Right ventricle myocardium inferior (tissue), 1 donor: ENCODE measurements at places on chromosomes 16 and 17.

- no peak for DNase-seq
Observed at GRCh38 chr17:1100382-1100781, 79.4 kb downstream of the ABR start.

DNA sequence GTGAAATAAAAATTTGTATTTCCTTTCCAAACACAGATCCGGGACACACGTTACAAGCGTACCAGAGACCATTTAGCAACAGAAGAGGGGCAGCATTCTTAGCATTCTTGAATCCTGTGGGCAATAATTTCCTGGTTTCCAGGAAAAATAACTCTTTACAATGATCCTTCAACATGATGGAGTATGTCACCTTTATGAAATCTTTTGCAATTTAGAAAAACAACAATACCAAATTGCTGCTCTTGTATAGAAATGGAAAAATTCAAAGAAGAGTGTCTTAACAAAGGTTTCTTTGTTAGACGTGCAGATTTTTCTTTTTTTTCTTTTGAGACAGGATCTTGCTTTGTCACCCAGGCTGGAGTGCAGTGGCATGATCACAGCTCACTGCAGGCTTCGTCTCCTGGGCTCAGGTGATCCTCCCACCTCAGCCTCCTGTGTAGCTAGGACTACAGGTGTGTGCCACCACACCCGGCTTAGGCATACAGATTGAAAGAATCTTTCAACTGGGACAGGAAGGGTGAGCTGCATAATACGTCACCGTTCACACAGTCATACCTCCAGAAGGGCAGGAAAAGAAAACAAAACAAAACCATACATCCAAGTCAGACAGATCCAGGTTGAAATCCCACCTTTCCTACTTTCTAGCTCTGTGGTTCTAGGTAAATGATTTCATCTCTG, 10.8 kb upstream of the GCSH start:
- no peak for DNase-seq

DNA sequence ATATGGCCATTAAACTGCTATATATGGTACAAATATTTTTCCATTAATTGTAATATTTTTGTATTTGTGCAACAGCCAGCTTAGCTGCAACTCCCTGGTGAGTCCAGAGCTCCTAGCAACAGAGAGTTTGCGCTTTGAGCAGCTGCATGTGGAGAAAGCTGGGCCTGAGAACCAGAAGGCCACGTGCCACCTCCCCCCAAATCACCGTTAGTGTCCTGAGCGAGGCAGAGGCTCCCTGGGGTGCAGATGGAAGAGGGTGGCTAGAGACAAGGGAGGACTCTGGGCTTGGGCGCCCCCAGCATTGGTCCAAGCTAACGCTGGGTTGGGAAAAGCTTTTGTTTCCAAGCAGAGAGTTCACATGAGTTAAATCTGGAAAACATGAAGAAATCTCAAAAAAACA, 41.6 kb downstream of the HSBP1 start:
- DNase-seq: no peak

DNA sequence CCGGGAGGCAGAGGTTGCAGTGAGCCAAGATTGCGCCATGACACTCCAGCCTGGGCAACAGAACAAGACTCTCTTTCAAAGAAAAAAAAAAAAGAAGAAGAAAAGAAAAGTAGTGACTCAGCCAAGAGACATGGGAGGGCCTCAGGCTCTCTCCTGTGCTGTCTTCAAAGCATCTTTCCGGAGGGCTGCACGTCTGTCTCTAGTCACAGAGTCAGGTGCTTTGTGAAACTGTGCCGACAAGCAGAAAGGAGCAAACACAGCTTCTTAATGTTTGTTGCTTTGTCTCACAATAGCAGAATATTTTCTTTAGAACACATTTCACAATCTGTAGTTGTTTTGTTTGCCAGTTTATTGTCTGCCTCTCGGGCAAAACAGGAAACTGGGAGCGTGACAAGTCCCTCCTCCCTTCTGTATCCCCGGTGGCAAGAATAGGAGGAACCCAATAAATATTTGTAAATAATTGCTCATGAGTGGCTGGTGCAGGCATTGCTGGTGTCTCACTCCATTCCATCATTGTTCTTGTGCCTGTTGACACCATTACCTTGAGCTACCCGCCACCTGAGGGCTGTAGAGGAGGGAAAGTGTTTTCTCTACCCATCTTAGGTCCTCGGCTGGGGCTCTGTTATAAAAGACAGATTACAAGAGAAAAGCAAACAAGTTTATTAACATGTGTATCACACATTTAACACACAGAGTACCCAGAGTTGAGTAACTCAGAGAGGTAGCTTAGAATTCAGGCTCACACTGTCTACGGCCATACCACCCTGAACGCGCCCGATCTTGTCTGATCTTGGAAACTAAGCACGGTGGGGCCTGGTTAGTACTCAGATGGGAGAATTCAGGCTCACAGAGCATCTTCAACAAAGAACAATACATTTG, 5.5 kb downstream of the GAST start:
- DNase-seq: no peak

DNA sequence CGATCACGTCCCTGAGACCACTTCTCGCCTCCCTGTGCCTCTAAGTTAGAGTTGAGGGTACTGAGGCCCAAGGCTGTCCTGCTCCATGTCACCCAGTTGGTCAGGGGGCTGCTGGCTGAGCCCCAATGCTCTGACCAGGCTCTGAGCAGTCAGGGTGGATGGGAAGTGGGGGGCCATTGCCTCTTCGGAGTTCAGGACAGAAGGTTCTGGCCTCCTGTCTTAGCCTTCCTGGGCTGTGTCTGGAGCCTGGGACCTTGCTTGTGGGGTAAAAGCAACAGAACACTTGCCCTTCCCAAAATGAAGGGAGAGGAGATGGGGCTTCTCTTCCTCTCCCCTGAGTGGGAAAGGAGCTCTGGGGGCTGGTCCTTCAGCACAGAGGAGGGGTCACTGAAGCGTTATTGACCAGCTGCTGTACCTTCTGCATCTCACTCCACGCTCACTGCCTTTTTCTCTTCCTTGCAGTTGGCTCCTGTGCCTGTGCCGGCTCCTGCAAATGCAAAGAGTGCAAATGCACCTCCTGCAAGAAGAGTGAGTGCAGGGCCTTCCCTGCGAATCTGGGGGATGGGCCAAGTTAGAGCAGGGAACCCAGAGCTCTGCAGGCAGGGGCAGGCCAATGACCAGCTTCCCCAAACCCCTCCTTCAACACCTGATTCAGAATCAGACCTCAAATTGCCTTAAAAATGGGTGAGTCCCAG, 580 bp downstream of the MT1X start:
- DNase-seq: no peak

DNA sequence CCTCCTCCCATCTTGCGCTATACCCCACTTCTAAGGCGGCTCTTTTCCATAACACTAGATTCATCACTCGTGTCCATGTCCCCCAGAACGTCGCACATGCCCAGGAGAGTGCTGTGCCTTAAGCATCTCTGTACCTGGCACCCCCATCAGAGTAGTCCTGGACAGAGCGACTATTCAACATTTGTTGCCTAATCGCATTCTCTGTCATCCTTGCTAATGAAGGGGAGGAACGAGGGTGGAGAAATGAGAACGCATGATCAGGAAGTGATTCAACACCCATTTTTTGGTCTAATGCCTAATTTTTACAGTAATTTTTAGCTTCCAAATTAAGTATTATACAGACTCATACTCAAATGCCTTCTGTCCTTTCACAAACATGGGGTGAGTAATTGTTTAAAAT, 53.2 kb downstream of the SLC39A11 start:
- DNase-seq: no peak

DNA sequence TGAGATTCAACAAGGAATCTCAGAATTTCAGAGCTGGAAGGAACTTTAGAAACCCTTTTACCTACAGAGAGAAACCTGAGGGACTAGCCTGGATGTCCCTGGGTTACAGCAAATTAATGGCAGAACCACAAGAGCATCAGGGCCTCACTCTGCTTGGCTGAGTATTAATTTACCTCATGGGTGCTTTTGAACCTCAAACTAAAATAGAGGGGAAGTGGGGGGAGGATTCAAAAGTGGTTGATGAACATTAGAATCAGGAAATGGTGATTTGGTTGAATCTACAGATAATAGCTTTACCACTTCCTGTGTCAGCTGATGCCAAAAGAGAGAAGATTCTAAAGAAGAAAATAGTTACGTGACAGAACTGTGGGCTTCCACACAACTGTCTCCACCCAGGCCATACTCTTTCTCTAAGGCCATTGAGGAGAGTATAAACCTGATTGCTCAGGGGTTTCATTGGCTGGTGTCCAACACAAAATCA, 11.3 kb upstream of the SKAP1 start:
- no peak for DNase-seq

DNA sequence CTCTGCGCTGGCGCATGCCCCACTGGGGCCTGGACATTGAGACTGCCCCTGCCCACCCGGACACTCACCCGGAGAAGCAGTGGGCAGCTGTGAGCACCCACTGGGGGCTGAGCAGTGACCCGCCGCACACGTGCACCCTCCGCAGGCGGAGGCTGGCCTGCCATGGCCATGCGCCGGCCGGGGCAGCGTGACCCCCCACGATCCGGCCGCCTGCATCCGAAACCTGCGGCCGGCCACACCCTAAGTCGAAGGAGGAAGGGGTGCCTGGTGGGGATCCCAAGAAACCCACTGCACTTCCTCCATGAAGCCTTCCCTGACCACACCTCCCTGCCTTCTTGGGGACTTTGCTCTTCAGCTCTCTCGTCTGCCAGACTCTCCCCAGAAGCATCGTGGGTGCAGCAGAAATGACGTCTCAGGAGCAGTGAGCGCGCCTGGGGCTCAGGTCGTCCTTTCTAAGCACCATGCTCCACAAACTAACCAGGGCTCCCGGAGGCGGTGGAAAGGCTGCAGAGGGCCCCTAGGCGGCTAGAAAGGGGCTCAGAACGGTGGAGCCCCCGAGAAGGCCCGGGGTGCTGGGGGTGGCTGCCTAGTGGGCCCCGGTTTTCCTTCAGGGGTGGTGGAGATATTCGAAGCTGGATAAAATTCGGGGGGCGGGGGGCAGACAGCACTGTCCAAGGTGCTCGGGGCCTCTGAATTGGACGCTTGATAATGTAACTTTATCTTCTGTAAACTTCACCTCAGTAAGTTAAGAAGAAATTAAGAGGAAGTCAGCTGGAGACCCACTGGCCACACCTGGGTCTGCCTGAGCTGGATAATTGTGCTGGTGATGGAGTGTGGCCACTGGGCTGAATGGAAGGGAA, 1.5 kb downstream of the TPSG1 start:
- DNase-seq: peak; percentile 48

- DNase-seq: peak; percentile 79
Observed at GRCh38 chr17:29140631-29141513, 39.3 kb downstream of the MYO18A start.

DNA sequence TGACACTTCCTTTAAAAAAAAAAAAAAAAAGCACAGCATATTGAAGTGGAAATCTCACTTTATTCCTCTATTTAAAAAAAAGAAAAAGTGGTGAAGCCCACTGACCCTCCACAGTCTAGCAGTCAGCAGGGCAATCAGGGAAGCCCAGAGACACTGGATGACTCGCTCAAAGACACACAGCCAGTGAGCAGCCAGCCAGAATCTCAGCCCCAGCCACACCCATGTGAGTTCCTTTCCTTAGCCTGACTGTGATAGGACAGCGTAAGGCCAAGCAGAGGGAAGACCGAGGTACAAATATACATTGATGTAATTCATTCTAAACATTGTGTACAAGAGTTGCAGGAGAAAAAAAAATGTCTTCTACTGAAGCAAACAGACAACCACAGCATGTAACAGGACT, 22.5 kb downstream of the XPO6 start:
- DNase-seq: no peak

GRCh38 chr17:32311028-32311536, 30.9 kb downstream of the C17orf75 start:
- DNase-seq: no peak

GRCh38 chr17:55895112-55895759, 144.4 kb downstream of the PCTP start:
- no peak for DNase-seq

DNA sequence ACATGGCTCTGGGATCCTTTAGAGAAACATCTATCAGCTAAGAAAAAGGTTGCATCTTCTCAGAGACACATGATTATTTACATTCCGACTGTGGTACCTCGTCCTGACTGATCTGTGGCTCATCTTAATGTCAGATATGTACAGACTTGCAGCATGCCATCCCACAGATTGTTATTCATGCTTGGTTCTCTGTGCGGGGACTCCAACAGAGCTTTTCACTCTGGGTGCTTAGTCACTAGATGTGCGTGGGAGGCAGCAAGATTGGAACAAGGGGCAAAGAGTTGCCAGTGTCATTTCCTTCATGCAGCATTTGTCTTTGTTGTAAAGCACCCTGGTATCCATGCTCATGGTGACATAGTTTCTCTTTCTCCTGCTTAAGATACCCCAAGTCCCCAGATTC, 179.1 kb upstream of the CACNG5 start:
- DNase-seq: no peak

GRCh38 chr17:3835410-3836229, 10.4 kb downstream of the NCBP3 start:
- no peak for DNase-seq

- DNase-seq: no peak
Observed at GRCh38 chr16:85062845-85063244, 35.2 kb downstream of the KIAA0513 start.

- DNase-seq: no peak
Observed at GRCh38 chr16:30407804-30408534, 563 bp downstream of the ZNF771 start.

- DNase-seq: peak; percentile 83
Observed at GRCh38 chr16:53131363-53132071, 76.7 kb downstream of the CHD9 start.

DNA sequence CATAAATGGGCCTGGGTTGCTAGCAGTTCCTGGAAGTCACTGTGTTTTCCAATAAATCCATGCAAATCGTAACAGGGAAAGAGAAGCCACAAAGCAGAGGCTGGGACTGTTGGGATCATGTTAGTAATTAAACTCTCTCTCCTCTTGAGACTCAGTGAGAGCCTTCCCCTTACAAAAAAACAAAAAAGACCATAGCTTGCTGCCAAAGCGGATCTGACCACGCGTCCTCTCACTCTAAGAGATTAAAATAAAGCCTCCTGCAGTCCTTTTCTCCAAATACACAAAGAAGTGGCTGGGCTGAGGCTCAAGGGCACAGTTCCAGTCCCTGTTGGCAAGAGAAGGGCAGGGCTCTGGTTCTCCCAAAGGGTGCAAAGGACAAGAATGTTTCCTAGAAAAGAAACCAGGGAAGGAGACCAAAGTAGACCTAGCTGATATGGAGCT, 38.5 kb downstream of the PIGL start:
- DNase-seq: no peak
